ENCODE measurements at places on chromosomes 13 and 19.

DNA sequence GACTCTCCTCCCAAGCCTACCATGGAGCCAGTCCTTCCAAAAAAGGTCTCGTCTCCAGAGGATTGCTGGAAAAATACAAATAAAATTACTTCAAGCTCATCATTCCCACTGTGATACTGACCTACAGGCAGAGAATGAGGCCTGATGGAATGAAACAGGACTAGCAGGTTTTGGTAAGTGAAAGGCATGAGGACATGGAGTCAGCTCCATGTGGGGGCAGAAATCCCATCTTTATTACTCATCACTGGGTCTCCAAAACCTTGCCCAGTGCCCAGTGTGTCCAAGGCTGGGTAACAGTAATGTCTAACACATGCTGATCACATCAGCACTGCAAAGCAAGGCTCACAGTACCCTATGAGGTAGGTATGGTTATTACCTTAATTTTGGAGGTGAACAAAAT is 235.4 kb downstream of the DNAJC15 start:
- no peak for DNase-seq

DNA sequence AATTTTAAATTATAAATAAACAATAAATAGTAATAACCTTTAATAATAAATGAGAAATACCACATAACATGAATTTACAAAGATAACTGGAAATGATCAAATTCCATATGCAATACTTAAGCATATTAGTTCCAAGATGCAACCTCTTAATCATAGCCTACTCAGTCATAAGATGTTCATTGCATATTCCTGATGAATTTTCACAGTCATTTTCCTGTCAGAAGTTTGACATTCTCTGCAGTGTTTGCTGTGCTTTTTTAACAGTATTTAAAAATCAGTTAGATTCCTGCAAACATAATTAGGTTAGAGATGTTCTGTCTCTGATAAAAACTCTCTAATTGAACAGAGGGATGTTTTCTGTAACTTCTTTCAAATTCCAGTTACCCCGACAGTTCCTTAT is 28.6 kb upstream of the HTR2A start:
- no peak for DNase-seq

DNA sequence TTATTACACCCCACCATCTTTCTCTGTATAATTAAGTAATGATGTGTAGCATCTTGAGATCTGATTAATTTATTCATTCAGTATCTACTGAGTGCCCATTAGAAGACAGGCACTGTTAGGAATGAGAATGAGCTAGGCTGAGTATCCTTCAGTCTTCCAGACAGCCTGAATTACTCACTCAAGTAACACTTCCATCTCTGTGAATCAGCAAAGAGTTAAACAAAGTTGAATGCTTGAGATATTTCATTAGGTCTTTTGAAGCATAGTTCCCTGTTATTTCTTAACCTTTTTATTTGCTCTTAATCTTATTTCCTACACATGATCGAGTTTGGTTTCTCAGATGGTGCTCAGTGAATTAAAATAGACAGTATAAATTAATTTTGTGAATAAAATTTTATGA is 413.7 kb downstream of the DCT start:
- no peak for DNase-seq

GRCh38 chr13:96850538-96851145 is 143.6 kb downstream of the OXGR1 start:
- DNase-seq = no peak

DNA sequence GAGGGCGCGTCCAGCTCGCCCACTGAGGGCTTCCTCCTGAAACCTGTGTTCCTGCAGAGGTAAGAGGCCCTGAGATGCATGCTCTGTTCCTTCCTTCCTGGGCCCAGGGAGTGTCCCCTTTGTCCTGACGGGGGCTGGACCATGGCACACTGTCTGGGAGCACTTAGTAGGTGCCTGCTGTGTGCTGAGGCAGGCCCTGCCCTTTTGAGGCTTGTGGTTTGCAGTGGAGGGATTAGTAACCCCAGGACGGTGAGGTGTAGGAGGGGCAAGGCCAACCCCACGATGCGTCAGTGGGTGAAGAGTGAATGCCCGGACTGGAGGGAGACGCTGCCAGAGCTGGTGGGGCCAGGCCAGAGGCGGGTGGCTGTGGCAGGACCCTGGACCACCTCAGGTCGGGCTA is 11.2 kb upstream of the F2RL3 start:
- DNase-seq = no peak

GRCh38 chr13:32595306-32595705 is 9.1 kb downstream of the PDS5B start:
- DNase-seq = no peak

DNA sequence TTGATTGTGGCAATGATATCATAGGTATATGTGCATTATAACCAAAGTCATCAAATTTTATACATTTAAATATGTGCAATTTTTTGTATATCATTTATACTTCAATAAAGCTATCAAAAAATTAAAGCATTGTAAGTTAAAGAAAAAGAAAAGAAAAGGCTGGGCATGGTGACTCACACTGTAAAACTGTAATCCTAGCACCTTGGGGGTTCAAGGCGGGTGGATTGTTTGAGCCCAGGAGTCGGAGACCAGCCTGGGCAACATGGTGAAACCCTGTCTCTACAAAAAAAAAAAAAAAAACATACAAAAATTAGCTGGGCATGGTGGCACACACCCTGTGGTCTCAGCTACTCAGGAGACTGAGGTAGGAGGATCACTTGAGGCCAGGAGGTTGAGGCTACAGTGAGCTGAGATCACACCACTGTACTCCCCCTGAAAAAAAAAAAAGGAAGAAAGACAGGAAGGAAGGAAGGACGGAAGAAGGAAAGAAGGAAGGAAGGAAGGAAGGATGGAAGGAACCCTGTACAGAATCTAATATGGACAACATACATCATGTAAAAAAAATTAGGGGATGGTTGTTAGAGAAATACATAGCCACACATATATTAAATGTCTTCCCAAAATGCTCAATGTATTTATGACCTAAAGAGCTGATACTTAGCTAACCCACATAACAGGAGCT is 21.7 kb upstream of the SLC25A30 start:
- no peak for DNase-seq

DNA sequence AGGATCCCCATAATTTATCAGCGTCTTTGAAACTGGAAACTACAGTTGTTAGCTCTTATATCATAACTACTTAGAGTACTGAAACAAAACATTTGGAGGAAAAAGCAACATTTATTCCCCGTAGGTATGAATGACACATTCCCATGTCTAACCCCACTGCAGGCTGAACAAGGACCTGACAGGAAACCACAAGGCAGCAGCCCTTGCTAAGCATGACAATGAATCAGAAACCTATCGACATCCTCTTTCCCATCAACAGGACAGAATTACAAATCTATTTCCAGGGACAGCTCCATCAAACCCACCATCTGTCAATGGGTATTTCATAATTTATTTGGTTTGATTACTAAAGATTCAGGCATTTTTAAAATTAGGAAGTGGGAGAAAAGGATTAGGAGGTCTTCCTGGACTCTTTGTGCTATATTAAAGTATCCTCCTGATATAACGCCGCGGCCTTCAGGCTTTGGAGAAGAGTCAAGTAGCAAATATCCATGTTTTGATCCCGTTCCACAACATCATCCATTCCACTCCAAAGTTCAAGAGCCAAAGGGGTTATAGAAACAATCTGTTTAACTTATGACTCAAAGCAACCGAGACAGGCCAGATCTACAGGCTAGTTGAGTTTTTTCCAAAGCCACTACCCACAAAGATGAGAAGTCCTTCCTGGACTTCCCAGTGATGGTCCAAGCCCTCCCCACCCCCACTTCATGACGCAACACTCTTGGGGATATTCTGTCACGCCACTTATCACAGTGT is 51.1 kb downstream of the FAM216B start:
- no peak for DNase-seq

- no peak for DNase-seq
Observed at GRCh38 chr13:67090856-67091255, 139.3 kb downstream of the PCDH9 start.

DNA sequence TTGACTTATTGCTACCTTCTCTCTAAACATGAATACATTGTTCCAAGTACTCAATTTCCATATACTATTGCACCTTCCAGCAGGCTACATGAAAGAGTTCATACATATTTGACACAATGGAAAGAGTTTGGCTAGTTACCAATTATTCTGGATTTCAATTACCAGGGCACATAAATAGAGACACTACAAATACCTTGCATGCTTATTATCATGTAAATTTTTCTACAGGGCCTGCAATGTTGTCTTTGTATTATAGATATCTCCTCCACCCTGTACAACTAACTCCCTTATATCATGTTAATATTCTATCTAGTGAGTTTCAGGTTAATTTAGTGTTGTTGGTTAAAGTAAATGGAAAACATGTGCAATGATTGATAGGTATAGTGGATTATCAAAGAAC is 540.7 kb upstream of the SLITRK5 start:
- DNase-seq = peak; percentile 66

- DNase-seq = no peak
Observed at GRCh38 chr13:50678464-50679162, 164.9 kb downstream of the DLEU7 start.

DNA sequence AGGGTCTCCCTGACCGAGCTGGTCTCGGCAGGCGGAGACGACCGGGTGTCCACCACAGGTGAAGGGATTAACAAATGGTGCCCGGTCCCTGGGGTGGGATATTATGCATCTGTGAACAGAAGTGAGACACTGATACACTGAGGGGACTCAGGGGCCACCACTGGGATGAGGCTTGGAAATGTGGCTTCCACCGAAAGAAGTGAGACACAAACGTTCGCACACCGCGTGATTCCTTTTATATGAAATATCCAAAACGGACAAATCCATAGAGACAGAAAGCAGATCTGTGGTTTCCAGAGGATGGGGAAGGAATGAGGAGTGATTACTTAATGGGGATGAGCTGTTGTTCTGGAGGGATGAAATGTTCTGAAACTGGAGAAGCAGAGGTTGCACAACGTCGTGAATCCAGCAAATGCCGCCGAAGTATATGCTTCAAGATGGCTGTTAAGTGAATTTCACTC is 47.5 kb downstream of the C13orf46 start:
- no peak for DNase-seq

DNA sequence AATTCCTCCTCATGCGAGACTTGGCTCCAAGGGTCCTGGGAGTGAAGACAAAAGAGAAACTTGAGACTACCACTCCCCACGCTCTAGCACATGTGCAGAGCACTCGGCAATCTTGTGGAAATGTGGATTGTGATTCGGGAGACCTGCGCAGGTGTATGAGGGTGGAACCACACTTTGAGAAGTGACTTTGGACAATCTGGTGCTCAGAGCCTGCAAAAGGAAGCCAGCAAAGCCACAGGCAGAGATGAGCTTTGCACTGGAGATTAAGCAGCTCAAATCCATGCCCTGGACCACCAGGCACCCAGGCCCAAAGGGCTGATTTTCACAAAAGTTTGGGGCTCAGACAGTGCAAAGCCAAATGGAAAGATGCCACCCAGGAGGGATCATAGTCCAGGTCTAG is 162.5 kb upstream of the TSHZ3 start:
- DNase-seq = no peak

DNA sequence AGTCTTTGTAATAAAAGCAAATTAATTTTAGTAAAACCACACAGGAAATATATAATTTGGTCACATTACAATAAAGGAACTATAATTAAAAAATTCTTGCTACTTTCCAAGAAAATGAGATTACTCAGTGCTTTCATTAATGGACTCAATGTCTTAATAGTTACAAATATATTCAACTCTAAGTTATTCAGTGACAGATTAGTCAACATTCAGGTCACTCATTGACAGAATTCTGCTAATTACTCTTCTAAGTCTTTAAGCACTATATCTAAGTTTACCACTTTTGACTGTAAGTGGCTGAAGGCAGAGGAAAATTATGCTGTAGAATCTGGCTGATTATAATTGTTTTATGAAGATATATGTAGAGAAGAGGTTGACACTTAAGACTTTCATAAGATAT is 1365.0 kb downstream of the EFNB2 start:
- no peak for DNase-seq
